ENCODE measurements at places on chromosomes 6 and 20.
A peak's percentile ranks its signal among the peaks of the same experiment; 100 is the strongest.

GRCh38 chr6:100726666-100727065, 154.5 kb downstream of the ASCC3 start:
- no peak for DNase-seq

DNA sequence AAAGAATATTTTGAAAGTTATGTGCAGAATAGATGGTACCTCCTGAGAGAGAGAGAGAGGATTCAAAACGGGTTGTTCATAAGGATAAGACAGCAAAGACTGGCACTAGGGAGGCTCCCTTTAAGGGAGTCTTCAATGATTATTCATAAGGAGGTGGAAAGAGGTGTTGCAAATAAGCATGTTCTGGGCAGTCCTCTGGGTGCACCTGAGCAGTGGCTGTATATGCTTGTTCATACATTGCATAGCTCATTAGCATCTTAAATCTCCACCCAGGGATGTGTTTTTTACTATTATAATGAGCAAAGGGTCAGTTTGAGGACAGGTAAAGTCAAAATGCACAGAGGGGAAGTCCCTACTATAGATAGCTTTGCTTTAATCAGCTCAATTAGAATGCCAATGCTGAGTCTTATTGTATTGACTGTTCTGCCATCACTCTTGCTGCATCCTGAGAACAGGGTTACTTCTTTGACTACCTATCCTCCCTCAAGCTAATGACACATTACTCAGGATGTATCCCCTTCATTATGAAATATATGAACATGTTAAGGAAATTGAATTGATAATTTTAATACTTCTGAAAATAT, 10.0 kb upstream of the SIRPG start:
- no peak for DNase-seq

DNA sequence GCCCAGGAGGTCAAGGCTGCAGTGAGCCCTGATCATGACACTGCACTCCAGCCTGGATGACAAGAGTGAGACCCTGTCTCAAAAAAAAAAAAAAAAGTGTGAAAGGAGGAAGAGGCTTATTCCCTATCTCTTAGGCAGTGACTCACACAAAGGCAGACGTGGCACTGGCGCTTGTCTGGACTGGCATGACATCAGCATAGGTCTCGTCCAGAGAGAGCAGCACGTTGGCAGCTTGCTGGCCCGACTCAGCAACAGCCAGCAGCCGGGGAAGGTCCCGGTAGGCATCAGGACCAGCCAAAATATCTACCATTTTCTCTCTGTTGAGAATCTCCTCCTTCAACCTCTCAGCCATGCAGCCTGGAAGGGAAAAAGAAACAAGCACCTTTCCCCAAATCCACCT, 14.1 kb downstream of the CDK5RAP1 start:
- no peak for DNase-seq

DNA sequence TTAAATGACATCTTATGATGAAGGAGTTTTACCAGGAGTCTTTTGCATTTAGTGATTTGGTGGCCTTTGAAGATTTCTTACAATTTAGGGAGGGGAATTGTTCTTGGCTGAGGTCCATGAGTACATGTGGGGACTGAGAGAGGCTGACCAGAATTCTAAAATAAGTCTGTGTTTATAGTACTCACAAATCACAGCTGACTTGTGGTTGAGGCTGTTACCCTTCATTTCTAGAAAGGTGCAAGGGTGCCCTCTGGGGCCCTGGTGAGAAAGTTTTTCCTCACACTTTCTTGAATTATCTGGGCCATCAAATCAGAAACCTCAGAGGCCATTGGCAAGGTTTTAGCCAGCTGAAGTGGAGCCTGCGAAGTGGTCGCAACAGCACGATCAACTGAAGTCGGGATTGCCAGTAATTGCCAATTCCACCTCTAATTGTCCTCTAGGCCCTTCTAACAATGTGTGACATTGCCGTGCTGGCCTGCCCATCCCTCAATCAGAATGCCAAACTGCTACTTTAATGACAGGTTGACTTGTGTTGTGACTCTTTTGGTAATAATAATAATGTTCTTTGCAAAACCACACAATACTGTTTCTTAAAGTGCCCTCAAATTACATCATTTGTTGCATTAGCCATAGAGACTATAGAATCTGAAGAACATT, 221.6 kb downstream of the OGFRL1 start:
- peak; percentile 28 for DNase-seq

DNA sequence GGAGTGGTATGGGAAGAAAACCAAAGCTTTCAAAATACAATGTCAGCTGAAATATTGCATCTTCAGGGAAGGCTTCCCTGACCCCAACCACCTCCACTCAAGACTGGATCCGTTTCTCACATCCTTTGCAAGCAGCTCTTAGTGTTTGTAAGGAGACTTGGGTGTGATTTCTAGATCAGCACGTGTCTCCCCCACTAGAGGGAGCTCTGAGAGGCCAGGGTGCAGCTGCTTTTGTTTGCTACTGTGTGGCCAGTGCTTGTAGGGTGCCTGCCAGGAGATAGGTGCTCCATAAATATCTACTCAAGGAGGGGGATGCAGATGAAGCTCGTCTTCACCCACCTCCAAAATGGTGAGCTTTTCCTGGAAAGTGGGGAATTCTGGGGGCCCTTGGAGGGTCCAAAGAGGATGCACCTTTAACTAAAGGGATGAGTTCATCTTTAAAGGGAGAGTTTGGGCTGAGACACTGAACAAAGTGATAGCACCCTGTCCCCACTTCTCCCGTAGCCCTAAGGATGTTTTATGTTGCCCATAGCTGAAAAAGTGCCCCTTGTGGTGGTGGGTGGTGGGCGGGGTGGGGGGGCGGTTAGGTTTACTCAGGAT, 52.6 kb upstream of the MAFB start:
- peak; percentile 55 for DNase-seq

Data from mucosa of descending colon (tissue), 3 donors.